Osteoblast (primary cell): ENCODE measurements at places on chromosomes 11 and 22. TPM values are rescaled to one million over a fixed set of nuclear protein-coding genes. Genes with fewer than 3 reads are reported as not detected.

Gene BDNF
- total RNA-seq = 6.9 and 8.0 TPM in 2 replicates

Gene OR9G4
- not detected in 2 replicates for total RNA-seq

Gene OR56A3
- not detected in 2 replicates for total RNA-seq

Gene CSNK2A3
- 2.1 and 2.2 TPM in 2 replicates for total RNA-seq

Gene KCNK7
- total RNA-seq = 0.29 TPM in 1 of 2 replicates, not detected in the other

Gene FLRT1
- under 0.01 and 0.29 TPM in 2 replicates for total RNA-seq

Gene NRGN
- total RNA-seq = under 0.01 TPM in 1 of 2 replicates, not detected in the other

Gene MAPK11
- total RNA-seq = 2.9 and 6.2 TPM in 2 replicates

Gene P2RY2
- 0.36 and 0.59 TPM in 2 replicates for total RNA-seq

Gene TNNT3
- total RNA-seq = not detected in 2 replicates

Gene DEUP1
- total RNA-seq = under 0.01 TPM in 2 replicates

Gene NEFH
- total RNA-seq = under 0.01 and 0.36 TPM in 2 replicates

Gene KCNQ1OT1
- 5.1 and 6.2 TPM in 2 replicates for total RNA-seq

Gene KRTAP5-11
- total RNA-seq = not detected in 2 replicates

Gene OR2AG2
- 0.29 and 0.36 TPM in 2 replicates for total RNA-seq

Gene GSTP1
- 361 and 465 TPM in 2 replicates for total RNA-seq

Gene CATSPERZ
- 0.29 TPM in 1 of 2 replicates, not detected in the other for total RNA-seq

Gene SPTBN2
- total RNA-seq = 0.88 and 2.2 TPM in 2 replicates

Gene CENPM
- total RNA-seq = 1.2 and 1.8 TPM in 2 replicates

Gene SHISAL1
- 52.5 and 57.2 TPM in 2 replicates for total RNA-seq

Gene MMP27
- not detected in 2 replicates for total RNA-seq

Gene B4GAT1
- total RNA-seq = 20.6 and 21.2 TPM in 2 replicates

Gene DENND6B
- total RNA-seq = 5.9 and 6.5 TPM in 2 replicates

Gene MS4A12
- not detected in 2 replicates for total RNA-seq

Gene RIBC2
- total RNA-seq = 0.88 TPM in 1 of 2 replicates, not detected in the other
